ENCODE measurements at places on chromosomes 16 and 17.

GRCh38 chr16:48247311-48247710 lies at the start of gene ABCC11:
Gene ABCC11, minus strand, starts transcription at chr16:48247539. Its CDS starts 15,618 bp downstream, at chr16:48231921.
- DNase-seq = no peak

DNA sequence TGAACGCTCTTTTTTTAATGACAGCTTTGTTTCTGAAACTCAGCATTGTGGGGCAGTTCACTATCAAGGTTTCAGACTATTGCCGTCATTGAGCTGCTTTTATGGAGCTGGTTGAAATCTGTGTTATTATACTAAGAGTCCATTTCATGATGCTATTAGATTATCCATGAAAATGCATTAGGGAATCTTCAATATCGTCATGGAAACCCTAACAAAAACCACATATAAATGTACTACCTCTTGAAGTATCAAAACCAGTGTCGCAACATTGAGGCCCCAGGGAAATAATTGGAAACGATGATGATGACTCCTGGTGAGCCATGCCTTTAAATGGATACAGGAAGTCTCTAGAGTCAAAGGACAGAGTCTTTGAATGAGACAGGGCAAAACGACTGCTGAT lies 231.6 kb upstream of the CPHXL start:
- DNase-seq = no peak

- DNase-seq = no peak
Measured at GRCh38 chr17:28864991-28865849, 10.4 kb downstream of the ERAL1 start.

- DNase-seq = no peak
Measured at GRCh38 chr16:30041841-30042240, 10.8 kb upstream of the TLCD3B start.

GRCh38 chr16:7716660-7717550 lies 384.3 kb downstream of the RBFOX1 start:
- DNase-seq = no peak

- DNase-seq = no peak
Measured at GRCh38 chr17:9444687-9445086, 130.9 kb downstream of the STX8 start.

DNA sequence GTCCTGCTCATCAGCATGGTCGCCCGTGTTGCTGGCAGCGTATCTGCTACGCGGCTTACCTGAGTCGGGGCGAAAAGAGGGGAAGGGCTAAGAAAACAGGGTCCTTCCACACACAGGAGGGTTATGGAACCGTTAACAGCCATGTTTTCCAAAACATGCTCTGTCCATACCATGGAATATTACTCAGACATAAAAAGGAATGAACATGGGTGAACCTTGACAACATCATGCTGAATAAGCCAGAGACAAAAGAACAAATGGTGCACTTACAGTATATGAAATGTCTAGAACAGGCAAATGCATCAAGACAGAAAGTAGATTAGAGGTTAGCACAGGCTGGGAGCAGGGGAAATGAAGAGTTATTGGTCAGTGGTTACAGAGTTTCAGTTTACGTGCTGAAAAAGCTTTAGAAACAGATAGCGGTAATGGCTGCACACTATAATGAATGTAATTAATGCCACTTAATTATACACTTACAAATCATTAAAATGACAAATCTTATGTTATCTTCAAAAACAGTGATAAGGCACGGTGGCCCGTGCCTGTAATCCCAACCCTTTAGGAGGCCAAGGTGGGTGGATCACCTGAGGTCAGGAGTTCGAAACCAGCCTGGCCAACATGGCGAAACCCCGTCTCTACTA lies 7.8 kb downstream of the NPRL3 start:
- no peak for DNase-seq

- no peak for DNase-seq
Measured at GRCh38 chr16:1508494-1509187, 15.5 kb downstream of the TELO2 start.

DNA sequence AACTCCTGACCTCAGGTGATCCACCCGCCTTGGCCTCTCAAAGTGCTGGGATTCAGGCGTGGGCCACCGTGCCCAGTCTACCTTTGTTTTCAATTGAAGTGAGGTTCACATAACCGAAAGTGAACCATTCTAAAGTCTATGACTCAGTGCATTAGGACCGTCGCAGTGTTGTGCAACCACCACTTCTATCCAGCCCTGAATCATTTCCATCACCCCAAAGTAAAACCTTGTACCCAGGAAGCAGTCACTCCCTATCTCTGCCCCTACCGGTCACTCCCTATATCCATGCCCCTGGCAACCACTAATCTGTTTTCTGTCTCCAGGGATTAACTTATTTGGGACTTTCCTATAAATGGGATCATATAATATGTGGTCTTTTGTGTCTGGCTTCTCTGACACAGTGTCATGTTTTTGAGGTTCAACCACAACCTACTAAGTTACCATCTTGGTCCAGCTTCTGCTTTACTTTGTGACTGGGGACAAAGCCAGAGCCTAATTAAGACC lies 28.3 kb upstream of the CDC42EP4 start:
- DNase-seq = no peak
